GM12878 (cell line): ENCODE measurements at places on chromosomes 5 and 9.
A peak's percentile ranks its signal among the peaks of the same experiment; 100 is the strongest.

DNA sequence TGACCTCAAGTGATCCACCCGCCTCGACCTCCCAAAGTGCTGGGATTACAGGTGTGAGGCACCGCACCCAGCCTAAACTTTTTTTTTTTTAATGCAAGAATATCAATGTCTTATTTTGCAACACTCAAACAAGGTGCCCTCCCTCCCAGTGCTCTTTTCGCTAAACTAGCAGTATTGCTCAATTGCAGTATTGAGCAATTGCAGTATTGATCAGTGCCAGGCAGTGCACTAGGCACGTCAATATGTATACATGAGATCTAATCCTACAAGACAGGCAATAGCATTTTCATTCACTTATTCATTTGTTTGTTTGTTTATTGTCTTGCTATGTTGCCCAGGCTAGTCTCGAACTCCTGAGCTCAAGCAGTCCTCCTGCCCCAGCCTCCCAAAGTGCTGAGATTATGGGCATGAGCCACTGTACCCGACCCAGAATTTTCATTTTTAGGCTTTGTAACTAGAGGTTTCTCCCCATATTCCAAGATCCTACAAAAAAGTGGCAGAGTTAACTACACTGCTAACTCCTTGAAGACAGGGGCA, 94.5 kb downstream of the TTLL11 start:
- no peak for DNase-seq

- no peak for DNase-seq
Observed at GRCh38 chr5:97606531-97606930, 423.5 kb upstream of the RIOK2 start.

DNA sequence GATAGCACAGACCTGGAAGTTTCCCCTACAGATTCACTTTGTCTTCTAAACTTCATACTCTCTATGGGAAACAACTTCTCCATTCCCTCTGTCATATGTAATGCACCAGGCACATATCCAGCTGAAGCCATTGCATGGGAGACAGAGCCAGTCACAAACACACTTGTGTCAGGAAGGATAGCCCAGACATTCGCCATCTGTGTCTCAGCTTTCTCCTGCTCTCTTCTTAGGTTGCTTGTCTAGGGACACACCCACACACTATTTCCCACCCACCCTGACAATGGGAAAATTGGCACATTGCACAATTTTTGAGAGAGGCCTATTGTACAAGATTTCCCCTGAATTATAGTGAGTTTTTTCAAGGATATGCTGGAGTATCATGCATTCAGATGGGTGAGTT, 158.4 kb upstream of the MPDZ start:
- no peak for DNase-seq

DNA sequence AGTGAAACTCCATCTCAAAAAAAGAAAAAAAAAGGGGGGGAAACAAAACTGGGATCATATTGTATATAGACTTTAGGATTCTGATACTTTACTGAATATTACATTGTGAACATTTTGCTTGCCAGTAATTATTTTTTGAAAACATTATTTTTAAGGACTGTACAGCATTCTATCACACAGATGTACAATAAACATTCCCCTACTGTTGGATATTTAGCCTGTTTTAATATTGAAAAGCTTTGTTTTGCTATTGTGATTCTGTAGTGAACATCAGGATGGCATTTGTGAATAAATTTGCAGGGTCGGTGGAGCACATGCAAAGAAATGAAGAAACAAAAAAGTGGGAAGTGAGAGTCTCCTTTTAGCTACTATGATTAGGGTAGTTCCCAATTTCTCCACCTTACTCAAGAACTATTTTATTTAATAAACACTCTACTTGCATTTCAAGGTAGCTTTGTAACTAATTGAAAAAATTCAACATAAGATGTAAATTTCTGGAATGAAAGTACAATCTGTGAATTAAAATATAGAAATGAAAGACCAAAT, 18.7 kb downstream of the RASGRF2 start:
- DNase-seq = no peak

- no peak for DNase-seq
Observed at GRCh38 chr5:168654211-168654721, 75.1 kb upstream of the PANK3 start.

DNA sequence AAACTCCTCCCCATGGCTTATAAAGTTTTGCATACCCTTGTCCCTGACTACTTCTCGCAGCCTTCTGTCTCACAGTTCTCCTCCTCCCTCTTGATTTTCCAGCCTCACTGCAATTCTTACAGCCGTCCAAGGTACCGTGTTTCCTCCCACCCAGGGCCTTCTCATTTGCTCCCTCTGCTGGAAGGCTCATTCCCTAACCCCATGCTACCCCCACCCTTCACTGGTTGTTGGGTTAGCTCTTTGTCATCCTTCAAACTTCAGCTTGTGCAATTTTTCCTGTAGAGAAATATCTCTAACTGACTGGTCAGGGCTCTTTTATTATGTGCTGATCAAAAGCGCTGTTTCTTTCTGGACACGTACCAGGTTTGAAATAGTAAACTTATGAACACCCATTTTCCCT, 329.2 kb downstream of the EBF1 start:
- no peak for DNase-seq

GRCh38 chr5:117587111-117587510, 1012.5 kb upstream of the SEMA6A start:
- DNase-seq = no peak

DNA sequence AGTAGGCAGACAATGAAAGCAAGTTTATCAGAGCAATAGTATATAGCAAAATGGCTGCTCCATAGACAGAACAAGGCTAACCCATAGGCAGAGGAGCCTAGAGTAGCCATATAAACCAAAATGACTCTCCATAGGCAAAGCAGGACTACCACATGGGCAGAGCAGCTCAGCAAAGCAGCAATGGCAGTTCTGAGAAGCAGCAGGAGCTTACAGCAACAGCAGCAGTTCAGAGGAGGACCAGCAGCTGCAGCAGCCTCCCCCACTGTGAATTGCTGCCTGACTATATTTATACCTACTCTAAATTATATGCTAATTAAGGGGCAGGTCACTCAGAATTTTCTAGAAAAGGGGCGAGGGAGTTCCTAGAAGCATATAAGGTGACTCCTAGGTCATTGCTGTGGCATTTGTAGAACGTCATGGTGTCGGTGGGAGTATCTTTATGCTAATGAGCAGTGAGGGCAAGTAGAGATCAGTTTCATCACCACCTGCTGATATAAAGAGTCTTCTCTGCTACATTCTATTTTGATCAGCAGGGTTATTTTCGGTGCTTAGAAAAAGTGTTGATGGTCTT, 1115.5 kb downstream of the DTWD2 start:
- no peak for DNase-seq

- DNase-seq = no peak
Observed at GRCh38 chr9:113361304-113362018, 12.1 kb downstream of the BSPRY start.

GRCh38 chr5:174837919-174838902, 113.8 kb downstream of the MSX2 start:
- no peak for DNase-seq

- no peak for DNase-seq
Observed at GRCh38 chr9:98288881-98289280, 33.4 kb upstream of the TBC1D2 start.

DNA sequence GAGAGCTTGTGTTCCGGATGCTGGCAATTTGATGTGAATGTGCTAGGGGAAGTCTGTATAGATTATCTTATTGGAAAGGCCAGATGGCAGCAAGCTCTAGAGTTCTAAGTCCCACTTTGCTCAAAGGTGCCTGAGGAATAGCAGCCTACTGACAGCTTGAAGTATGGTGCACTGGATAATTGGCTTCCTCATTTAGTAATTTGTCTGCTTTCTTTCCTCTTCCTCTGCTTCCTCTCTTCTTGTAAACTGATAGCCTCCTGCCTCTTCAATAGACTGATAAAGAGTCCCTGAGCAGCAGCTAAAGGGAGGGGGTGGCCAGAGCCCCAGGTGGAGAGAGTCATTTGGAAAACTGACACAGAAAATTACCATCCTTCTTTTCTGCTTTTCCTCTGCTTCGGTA, 177.3 kb downstream of the FGF1 start:
- no peak for DNase-seq

DNA sequence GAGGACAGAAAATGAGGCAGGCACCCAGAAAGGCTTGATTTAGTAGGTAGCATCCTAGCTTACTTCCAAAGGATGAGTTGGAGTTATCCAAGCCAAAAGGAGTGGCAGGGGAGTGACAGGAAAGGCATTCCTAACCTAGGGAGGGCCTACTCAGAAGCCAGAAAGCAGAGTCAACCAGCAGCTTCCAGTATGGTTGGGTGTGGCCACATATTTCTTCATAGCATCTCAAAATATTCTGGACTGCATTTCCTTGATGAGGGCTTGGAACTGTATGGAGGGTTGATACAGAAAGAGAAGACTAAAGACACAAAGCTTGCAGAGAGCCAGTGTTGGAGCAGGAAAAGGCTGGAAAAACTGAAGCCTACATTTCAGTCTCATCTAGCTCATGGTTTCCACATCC, 656.8 kb upstream of the DMAC1 start:
- DNase-seq = no peak

DNA sequence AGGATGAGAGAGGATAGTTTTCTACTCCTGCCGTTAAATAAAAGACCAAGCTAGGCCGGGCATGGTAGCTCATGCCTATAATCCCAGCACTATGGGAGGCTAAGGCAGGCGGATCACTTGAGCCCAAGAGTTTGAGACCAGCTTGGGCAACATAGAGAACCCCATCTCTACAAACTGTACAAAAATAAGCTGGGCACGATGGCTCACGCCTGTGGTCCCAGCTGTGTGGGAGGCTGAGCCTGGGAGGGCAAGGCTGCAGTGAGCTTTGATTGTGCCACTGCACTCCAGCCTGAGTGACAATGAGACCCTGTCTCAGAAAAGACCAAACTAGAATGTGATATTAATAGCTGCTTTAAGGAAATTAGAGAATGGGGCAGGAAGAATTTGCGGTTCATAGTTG, 158.4 kb downstream of the NIPBL start:
- no peak for DNase-seq

DNA sequence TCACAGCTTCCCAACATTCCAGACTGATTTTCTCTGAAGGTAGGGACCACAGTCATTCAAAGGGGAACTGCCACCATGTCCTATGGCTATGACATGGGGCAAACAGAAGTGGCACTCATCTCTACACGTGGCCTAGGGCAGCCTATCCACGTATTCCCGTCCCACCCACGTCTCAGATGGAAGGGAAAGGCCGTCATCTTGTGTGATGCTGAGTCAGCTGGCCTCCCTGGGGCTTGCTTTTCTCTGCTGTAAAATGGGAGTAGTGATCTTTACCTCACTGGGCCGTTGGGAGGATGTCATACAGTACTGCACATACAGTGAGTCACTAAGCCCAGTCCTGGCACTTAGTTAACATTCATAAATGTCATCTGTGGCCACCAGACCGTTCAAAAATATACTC, 72.3 kb downstream of the RAPGEF1 start:
- DNase-seq = no peak

GRCh38 chr5:105573575-105573974, 2011.0 kb upstream of the NUDT12 start:
- DNase-seq = no peak

GRCh38 chr5:2269656-2270055, 386.9 kb upstream of the IRX4 start:
- DNase-seq = no peak

- peak; percentile 67 for DNase-seq
Observed at GRCh38 chr9:137672907-137673791, 54.3 kb downstream of the EHMT1 start.

DNA sequence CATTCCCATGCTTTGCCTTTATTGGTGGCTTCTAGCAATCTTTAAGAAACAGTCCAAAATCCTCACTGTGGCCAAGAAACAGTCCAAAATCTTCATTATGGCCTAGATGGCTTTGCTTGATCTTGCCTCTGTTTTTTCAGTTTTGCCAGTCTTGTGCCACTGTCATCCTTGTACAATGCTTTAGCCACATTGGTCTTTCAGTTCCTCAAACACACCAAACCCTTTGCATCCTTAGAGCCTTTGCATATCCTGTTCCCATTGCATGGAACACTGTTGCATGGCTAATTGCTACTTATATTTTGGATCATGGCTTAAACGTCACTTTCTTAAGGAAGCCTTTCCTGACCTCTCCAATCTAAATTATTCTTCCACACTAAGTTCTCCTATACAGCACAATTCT, 22.1 kb downstream of the MRRF start:
- DNase-seq = peak; percentile 27

GRCh38 chr5:9605041-9605838, 24.9 kb downstream of the TAS2R1 start:
- no peak for DNase-seq

DNA sequence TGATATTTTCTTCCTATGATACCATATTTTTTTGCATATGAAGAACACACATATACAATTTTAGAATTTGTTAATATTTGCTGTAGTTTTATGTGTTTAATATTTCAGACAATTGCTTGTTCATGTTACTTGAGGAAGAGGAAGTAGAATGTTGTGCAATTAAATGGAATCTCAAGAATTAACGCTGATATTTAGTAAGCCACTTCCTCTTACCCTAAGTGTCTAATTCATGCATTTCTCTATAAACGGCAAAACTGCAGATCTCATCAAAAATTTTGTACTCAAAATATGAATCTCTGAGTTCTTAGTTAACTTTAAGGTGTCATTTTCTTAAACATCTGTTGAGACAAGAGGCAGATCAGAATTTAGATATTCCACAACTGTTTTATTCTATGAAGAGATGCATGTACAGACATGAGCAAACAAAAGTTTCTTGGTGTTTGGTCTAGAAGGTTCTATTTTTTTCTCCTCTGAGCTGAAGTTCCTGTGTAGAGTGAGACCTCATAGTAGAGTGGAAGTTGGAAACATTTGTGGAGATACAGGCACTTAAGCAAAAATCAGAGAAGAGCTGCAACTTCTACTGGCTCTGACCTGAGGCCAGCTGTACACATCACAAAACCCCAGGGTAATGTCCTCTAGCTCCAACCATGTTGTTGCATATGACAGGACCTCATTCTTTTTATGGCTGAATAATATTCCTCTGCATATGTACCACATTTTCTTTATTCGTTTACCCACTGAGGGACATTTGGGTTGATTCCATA, 16.6 kb upstream of the TGFBI start:
- no peak for DNase-seq

GRCh38 chr9:126317513-126317912, 9.1 kb upstream of the MVB12B start:
- no peak for DNase-seq
